Astrocyte of the cerebellum (primary cell): ENCODE measurements at places on chromosomes 7 and 10.

- peak; percentile 79 for DNase-seq
These were observed 16.9 kb upstream of the CDK14 start for GRCh38 chr7:90579181-90579688.

- no peak for DNase-seq
These were observed 25.2 kb downstream of the SDK1 start for GRCh38 chr7:3326246-3326645.

DNA sequence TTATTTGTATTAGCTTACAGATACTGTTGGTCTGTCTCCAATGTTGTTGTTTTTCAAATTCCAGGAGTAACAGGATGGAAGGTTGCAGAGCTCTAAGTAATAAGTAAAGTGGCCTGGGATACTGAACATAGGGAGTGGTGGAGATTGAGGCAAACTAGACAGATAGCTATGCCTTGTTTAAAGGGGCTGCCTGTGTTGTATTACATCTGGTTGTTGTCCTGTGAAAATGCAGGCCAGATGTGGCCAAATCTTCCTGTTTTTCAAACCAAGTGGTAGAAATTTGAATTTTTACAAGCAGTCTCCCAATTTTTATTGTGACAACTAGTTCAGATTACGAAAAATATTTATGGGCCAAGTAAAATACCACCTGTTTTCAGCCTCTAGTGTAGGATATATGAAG lies 33.5 kb downstream of the BICC1 start:
- no peak for DNase-seq

DNA sequence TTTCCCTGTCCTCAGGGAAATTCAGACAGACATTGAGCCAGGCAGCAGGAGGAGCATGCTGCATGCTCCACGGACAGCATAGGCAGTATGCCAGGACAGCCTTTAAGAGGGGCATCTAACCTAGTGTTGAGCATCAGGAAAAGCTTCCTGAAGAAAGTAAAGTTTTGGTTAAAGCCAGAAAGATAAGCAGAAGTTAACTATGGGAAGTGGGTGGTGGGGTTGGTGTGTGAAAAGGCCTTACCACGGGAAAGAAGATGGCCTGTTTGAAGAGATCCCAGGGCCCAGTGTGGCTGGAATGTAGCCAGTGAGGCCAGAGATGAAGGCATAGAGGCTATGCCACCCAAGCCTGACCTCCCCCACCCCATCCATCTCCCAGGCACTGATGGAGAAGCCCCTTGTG lies 102.4 kb upstream of the PLXNA4 start:
- no peak for DNase-seq
